ENCODE measurements at places on chromosomes 7 and 10.

DNA sequence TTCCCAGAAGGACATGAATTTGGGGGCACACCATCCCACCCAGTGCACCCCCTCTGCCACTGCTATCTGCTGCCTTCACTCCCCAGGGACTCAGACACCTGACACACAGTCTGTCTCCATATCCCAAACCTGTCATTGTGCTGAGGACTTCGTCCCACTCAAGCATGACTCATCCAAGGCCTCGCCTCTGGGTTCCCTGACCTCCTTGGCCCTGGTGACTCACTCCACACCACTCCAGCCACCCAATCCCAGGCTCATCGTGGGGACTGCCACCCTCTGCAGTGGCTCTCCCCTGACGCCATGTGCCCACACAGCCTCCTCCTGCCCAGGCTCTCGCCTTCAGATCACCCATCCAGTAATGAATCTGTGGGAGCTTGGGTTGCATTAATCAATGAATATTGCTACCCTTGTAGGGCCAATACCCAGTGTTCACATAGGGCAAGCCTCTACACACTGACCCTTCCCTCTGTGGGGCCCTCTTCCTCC is 6.6 kb upstream of the INSIG1 start:
- H3K27me3 ChIP-seq, result no peaks in the 10 kb centered on the region
- H3K27ac ChIP-seq, result no peak overlapping the region
- H3K4me1 ChIP-seq, result no peaks in the 10 kb centered on the region
- DNase-seq, result peak; percentile 66
- no peak overlapping the region for H3K4me3 ChIP-seq

DNA sequence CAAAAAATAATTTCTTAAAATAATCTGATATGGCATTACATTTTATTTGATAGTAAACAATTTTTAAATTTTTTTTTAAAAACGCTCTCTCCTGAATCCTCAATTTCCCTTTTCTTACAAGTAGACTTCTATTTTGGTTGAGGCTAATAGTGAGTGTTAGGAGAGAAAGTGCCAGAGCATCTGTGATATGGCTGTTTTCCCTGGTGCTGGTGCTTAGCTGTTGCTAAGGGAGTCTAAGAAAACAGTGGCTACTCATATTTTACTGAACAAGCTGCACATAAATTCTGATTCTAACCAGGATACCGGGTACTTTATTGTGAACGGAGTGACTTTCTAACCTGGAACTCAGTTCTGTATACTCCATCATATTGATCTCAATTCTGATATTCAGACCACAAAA is 311.1 kb upstream of the KIAA1217 start:
- H3K27ac ChIP-seq, result no peak overlapping the region
- no peaks in the 10 kb centered on the region for H3K27me3 ChIP-seq
- H3K4me1 ChIP-seq, result no peaks in the 10 kb centered on the region
- no peaks in the 10 kb centered on the region for H3K36me3 ChIP-seq
- H3K4me3 ChIP-seq, result no peak overlapping the region

- no peaks in the 10 kb centered on the region for H3K36me3 ChIP-seq
- H3K4me1 ChIP-seq, result no peaks in the 10 kb centered on the region
- H3K27ac ChIP-seq, result no peak overlapping the region
- H3K4me3 ChIP-seq, result no peak overlapping the region
Observed at GRCh38 chr10:18350340-18350739, 210.1 kb downstream of the CACNB2 start.

DNA sequence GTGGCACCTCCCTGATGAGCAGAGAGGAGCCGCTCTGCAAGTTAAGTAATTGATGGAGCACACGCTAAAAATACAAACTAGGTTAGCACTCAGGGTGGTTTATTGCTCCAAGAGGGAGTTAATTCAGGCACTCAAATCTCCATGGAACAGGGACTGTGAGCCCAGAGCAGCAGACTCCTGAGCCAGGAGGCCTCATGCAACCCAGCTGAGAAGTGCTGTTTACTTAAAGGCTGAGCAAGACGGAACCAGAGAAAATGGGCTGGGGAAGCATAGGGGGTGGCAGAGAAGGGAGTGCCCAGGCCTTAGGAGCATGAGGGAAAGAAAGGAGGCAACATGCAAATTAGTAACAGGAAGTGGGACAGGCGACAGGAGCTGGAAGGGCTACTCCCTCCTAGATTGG is 174.1 kb downstream of the KCNMA1 start:
- no peak overlapping the region for H3K27ac ChIP-seq
- H3K27me3 ChIP-seq, result no peaks in the 10 kb centered on the region
- no peaks in the 10 kb centered on the region for H3K36me3 ChIP-seq
- no peak for DNase-seq
- H3K4me1 ChIP-seq, result peaks cover 36% of the 10 kb centered on the region
- no peak overlapping the region for H3K4me3 ChIP-seq

DNA sequence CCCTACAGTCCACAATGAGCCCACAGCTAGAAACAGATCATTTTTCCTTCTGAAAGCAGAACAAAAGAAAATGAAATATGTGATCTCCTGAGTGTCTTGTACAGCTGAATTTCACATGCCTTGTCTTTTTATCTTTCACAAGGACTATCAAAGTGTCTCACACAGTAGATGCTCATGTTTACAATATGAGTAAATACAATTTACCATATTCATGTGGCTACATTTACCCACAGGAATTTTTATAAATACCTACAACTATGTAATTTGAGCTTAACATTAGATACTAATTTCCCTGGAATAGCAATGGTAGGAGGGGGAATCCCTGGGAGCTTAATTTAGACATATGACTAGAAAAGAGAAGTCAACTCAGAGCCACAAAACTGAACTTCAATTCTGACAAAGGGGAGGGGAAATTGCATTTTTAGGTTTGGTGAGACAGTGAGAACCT is 186.2 kb downstream of the MACC1 start:
- DNase-seq, result no peak
- H3K27ac ChIP-seq, result no peak overlapping the region
- no peak overlapping the region for H3K4me3 ChIP-seq
- no peaks in the 10 kb centered on the region for H3K4me1 ChIP-seq
- H3K36me3 ChIP-seq, result no peaks in the 10 kb centered on the region

- DNase-seq, result no peak
- no peak overlapping the region for H3K4me3 ChIP-seq
- no peaks in the 10 kb centered on the region for H3K4me1 ChIP-seq
Observed at GRCh38 chr7:69645683-69646082, 47.4 kb downstream of the AUTS2 start.

GRCh38 chr7:11786186-11786585 is 45.8 kb downstream of the THSD7A start:
- no peaks in the 10 kb centered on the region for H3K27me3 ChIP-seq
- peak overlapping the region; percentile 80 for H3K27ac ChIP-seq
- DNase-seq, result peak; percentile 91
- no peak overlapping the region for H3K4me3 ChIP-seq

- H3K4me3 ChIP-seq, result no peak overlapping the region
- DNase-seq, result no peak
- no peak overlapping the region for H3K27ac ChIP-seq
- no peaks in the 10 kb centered on the region for H3K27me3 ChIP-seq
Observed at GRCh38 chr10:95397747-95398146, 106.9 kb upstream of the PDLIM1 start.

GRCh38 chr7:39446546-39446945 is 119.7 kb upstream of the YAE1 start:
- no peaks in the 10 kb centered on the region for H3K27me3 ChIP-seq
- H3K4me1 ChIP-seq, result no peaks in the 10 kb centered on the region
- H3K36me3 ChIP-seq, result no peaks in the 10 kb centered on the region
- no peak overlapping the region for H3K4me3 ChIP-seq

DNA sequence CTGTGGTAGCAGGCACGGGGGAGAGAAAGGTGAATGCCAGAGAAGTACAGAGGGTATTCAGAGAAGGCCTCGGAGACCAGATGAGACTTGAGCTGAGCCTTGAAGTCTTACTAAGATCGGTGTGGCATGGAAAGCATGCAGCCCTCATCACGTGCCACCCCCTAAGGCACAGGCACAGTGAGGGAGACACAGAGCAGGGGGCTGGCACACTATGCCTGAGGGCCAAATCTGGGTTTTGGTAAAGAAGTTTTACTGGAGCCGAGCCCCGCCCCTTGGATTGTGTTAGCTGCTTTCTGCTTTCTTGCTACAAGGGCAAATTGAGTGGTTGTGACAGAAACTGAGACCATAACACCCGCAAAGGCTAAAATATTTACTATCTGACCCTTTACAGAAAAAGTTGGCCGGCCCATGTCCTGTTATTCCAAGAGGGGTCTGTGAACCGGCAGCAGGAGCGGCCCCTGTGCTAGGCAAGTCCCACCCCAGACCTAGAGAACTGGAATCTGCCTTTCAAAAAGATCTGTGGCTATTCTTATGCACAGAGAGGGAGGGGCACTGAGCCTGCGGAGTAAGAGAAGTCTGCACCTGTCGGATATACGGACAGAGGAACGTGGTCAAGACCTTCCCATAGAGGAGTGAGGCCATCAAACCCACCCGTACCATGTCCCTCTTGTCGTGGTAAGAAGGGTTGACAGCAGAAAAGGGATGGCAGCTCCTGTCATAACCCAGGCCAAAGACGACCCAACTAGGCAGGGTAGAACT is 109.3 kb upstream of the RHEB start:
- no peaks in the 10 kb centered on the region for H3K27me3 ChIP-seq
- H3K27ac ChIP-seq, result no peak overlapping the region
- DNase-seq, result peak; percentile 69
- H3K4me1 ChIP-seq, result peaks cover 3% of the 10 kb centered on the region
- no peaks in the 10 kb centered on the region for H3K36me3 ChIP-seq

DNA sequence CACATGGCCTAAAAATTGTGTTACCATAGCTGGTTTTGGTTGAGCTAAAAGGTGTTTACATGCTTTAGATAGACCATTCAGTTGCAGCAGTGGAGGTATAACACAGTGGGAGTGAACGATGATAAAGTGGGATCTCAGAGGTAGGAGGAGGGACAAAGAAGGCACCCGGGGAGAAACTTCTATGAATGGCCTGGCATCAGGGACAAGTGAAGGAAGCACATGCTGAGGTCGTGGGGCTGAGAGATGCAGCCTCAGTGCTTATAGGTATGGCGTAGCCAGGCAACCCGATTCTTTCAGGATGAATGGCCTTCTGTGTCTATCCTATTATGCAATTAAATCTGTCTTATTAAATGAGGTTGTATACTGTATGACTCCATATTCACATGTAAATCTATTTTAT is 3.9 kb upstream of the CDK6 start:
- no peaks in the 10 kb centered on the region for H3K27me3 ChIP-seq
- no peaks in the 10 kb centered on the region for H3K36me3 ChIP-seq
- peaks cover 10% of the 10 kb centered on the region for H3K4me1 ChIP-seq
- no peak overlapping the region for H3K4me3 ChIP-seq

DNA sequence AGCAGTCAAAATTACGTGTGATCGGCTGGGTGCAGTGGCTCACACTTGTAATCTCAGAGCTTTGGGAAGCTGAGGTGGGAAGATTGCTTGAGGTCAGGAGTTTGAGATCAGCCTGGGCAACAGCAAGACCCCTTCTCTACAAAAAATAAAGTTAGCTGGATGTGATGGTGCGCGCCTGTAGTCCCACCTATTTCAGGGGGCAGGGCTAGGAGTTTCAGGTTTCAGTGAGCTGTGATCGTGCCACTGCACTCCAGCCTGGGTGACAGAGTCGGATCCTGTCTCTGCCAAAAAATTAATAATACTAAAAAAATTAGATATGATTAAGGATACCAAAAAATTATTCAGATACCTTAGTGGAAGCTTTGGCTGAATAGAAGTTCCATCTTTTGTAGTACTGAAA is 136.4 kb downstream of the SDK1 start:
- peaks cover 3% of the 10 kb centered on the region for H3K4me1 ChIP-seq
- DNase-seq, result no peak
- no peaks in the 10 kb centered on the region for H3K36me3 ChIP-seq
- no peaks in the 10 kb centered on the region for H3K27me3 ChIP-seq
- peak overlapping the region; percentile 49 for H3K27ac ChIP-seq

DNA sequence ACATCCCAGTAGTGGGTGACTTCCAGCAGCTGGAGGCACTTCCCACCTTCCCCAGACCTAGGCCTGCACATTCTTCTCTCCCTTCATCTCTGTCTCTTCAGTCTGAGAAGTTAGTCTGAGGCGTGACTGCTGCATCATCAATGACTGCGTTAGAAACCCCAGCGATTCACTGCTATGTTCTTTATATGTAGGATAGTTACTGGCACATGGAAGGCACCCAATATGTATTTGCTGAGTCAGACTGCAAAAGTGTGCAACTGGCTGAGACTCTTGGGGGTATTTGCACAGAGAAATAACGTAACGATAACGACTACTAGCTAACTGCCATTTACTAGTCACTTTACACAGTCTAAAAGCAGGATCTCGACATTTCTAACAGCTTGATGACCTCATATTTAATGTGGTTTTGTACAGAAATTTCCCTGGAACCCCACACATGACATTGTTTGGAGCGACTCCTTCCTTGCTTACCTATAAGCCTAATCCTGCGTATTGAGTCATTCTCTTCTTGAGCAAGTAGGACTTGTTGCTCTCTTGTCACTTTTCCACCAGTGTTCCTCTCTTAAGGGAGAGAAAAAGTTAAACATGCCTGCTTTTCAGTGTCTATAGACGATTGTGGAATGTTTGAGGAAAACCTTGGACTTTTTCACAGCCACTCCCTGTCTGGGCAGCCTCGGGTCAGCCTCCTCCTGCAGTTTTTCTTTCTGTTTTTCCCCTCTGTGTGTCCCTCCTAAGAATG is 45.5 kb downstream of the THNSL1 start:
- no peak overlapping the region for H3K4me3 ChIP-seq
- H3K36me3 ChIP-seq, result no peaks in the 10 kb centered on the region
- DNase-seq, result peak; percentile 72
- H3K27ac ChIP-seq, result peak overlapping the region; percentile 90
- peaks cover 18% of the 10 kb centered on the region for H3K4me1 ChIP-seq
- H3K27me3 ChIP-seq, result no peaks in the 10 kb centered on the region

GRCh38 chr7:128833148-128833945 is 3.1 kb downstream of the FLNC start:
- peaks cover 38% of the 10 kb centered on the region for H3K36me3 ChIP-seq
- peaks cover 18% of the 10 kb centered on the region for H3K4me1 ChIP-seq
- no peak overlapping the region for H3K4me3 ChIP-seq
- peak overlapping the region; percentile 67 for H3K27ac ChIP-seq
- no peak for DNase-seq

DNA sequence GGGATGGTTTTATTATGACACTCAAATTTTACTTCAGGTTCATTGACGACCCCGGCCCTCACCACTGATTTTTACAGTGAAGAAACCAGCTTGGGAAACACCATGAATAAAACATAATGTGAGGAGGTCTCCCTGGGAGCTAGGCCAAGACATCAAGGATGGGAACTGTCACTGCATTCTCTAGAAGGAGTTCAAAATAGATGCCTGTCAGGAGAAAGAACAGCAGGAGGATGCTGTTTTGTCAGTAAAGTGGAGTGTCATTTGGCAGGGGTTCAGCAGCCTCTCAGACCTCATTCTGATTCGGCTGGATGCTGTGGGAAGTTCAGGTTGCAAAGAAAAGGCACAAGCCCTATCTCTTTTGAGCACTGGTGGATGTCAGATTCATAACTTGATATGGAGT is 360.3 kb upstream of the C7orf33 start:
- no peaks in the 10 kb centered on the region for H3K27me3 ChIP-seq
- no peak overlapping the region for H3K4me3 ChIP-seq
- no peaks in the 10 kb centered on the region for H3K36me3 ChIP-seq
- no peak for DNase-seq
- no peak overlapping the region for H3K27ac ChIP-seq

All from trophoblast cell (in vitro differentiated cells and primary cell).